ENCODE measurements at places on chromosomes 4 and X. TPM values are rescaled to one million over a fixed set of nuclear protein-coding genes. Genes with fewer than 3 reads are reported as not detected.

DNA sequence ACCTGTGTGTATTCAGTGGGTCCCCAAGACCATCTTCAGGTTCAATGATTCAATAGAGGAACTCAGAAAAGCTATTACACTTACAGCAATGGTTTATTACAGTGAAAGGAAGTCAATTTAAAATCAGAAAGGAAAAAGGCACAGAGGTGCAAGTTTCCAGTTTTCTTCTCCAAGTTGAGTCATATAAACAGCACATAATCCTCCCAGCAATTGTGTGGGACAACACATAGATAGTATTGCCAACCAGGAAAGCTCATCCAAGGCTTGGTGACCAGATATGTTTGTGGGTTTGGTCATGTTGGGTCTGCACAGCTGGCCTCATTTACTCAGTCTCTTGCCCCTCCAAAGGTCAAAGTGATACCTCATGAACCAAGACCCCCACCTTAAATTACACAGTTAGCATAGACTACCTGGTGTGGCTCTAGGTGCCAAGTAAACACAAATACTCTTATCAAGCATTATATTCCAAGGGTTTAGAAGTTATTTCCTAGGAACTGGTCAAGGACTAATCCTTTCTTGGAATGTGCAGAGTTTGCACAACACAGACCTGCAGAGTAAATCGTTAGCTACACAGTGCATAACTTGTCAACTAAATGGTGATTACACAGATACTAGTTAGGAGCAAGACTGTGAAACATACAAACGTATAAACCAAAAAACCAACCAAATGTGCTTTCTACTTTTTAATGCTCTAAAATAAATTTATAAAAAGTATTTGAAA, 777.3 kb downstream of the PCDH18 start:
- no peak for DNase-seq

KLHL2 gene
- 23.7 TPM for total RNA-seq

- DNase-seq, result peak; percentile 41
Observed at GRCh38 chr4:99405433-99406115, 29.6 kb downstream of the ADH7 start.

CDKN2AIP gene
- total RNA-seq, result 27.7 TPM

DNA sequence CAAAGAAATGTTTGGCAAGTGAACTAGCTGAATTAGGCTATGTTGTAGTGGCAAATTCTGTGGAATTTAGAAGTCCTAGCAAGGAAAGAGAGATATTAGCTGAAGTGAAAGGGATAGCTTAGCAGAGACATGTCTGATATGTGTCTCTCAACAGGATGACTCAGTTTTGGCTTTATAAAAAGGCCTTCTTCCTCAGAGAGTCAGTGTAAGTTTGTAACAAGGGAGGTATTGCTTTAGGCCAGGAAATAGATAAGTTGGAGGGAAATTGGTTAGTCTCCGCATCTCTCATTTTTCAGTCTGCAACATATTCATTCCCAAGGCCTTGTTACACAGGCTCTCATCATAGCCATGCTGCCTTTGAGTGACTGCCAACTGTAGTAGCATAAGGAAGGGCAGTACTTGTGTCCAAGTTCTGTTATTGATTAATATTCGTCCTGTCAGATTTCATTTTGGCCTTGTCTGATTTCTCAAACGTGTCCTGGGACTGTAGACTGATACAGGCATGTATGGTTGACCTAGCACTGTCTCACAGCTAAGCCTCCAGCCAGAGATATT, 4.0 kb downstream of the TMEM164 start:
- no peak for DNase-seq

DNA sequence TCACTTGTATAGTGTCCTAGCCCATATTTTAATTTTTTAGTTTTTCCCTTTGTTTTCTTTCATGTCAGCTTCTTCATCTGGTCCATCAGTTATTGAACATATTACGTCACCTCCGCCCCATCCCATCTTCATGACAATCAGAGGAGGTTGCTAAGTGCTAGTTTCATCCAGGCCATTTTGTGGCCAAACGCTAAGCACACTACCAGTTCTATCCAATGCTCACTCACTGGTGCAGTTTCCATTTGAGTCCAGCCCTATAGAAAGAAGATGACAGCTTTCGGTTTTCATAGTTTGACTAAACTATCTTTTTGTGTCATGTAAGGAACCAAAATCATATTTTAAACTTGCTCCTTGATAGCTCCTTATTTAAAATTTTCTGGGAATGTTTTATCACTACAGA, 304.2 kb downstream of the TENM3 start:
- no peak for DNase-seq

GRCh38 chr4:184583738-184584502, 65.3 kb downstream of the CASP3 start:
- peak; percentile 34 for DNase-seq

DNA sequence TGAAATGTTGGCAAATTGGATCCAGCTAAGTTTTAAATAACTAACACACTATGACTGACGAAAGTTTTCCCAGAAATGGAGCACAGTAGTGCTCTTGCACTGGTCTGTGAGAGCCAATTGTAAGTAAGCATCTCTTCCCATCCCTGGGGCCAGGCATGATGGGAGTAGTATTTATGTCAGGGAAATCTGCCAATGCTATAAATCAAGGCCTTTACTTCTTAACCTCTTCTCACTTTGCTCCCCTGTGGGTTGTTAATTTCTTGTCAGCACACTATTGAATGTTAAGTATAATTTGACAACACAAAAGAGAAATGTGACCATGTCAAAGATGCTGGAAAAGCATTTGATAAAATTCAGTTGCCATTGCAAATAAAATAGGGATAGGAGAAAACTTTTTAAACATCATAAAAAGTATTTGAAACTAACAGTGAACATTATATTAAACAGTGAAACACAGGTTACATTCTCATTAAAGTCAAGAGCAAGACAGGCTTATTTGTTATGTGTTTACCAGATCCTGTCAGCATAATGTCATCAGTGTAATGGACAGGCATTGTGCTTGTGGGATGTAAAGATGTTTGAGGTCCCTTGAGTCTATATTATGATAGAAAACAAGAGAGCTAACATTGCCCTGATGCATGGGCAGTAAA, 5.0 kb downstream of the F8A1 start:
- no peak for DNase-seq

Measured in activated naive CD8-positive, alpha-beta T cell treated with anti-CD3 and anti-CD28 coated beads for 36 hours (primary cell).